ENCODE measurements at places on chromosomes 1 and 21. TPM values are rescaled to one million over a fixed set of nuclear protein-coding genes. Genes with fewer than 3 reads are reported as not detected.

Gene ALG14
- total RNA-seq = 2.5 TPM

Gene LIN28A
- total RNA-seq = not detected

Gene DONSON
- total RNA-seq = 41.5 TPM

Gene LYPD8
- total RNA-seq = not detected

Gene ROR1
- total RNA-seq = not detected

Gene TNFAIP8L2
- total RNA-seq = 16.1 TPM

Gene KCNE2
- total RNA-seq = not detected

Gene ARMH1
- 162 TPM for total RNA-seq

Gene IGSF3
- 0.54 TPM for total RNA-seq

Gene RSPH1
- total RNA-seq = not detected

Gene PSEN2
- 6.2 TPM for total RNA-seq

Gene OR2T11
- total RNA-seq = not detected

Gene NPPA
- not detected for total RNA-seq

Gene RGS16
- 33.8 TPM for total RNA-seq

Gene AKR7A3
- 0.54 TPM for total RNA-seq

Gene OR10Z1
- not detected for total RNA-seq

Gene DENND2C
- total RNA-seq = 0.99 TPM

Gene HSPB7
- total RNA-seq = not detected

Gene MMEL1
- 3.1 TPM for total RNA-seq

Gene GJB4
- not detected for total RNA-seq

Gene DNALI1
- not detected for total RNA-seq

Gene NT5C1A
- total RNA-seq = 0.25 TPM
